ENCODE measurements at places on chromosomes 2 and 18.
A peak's percentile ranks its signal among the peaks of the same experiment; 100 is the strongest.

DNA sequence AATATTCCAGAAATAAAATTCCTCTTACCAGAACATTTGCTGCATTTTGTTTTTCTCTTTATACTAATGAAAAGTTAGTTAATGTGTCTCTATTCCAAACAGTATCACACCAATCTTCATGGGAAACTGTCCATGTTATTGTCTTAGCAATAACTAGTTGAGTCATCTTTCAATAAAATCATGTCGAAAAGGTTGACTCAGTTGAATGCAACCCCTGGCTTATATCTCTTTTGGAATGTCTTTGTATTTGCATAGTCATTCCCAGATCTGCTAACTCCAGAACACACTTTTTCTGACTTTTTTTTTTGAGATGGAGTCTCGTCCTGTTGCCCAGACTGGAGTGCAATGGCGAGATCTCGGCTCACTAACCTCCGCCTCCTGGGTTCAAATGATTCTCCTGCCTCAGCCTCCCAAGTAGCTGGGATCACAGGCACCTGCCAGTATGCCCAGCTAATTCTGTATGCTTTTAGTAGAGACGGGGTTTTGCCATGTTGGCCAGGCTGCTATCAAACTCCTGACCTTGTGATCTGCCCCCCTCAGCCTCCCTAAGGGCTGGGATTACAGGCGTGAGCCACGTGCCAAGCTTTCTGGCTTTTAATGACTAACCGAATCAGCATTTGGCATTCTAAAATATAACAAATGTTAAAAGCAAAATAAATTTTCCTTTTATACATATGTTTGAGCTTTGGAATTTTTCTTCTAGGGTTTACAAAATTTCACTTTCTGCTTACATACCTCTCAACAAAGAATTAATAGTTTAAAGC is 133.2 kb upstream of the GULP1 start:
- no peak for DNase-seq

GRCh38 chr2:177275040-177275742 is 10.7 kb upstream of the NFE2L2 start:
- no peak for DNase-seq

- DNase-seq = peak; percentile 8
Observed at GRCh38 chr2:212537726-212538304, 787 bp downstream of the ERBB4 start.

- DNase-seq = peak; percentile 43
Observed at GRCh38 chr18:32048507-32049091, 30.0 kb downstream of the RNF125 start.

DNA sequence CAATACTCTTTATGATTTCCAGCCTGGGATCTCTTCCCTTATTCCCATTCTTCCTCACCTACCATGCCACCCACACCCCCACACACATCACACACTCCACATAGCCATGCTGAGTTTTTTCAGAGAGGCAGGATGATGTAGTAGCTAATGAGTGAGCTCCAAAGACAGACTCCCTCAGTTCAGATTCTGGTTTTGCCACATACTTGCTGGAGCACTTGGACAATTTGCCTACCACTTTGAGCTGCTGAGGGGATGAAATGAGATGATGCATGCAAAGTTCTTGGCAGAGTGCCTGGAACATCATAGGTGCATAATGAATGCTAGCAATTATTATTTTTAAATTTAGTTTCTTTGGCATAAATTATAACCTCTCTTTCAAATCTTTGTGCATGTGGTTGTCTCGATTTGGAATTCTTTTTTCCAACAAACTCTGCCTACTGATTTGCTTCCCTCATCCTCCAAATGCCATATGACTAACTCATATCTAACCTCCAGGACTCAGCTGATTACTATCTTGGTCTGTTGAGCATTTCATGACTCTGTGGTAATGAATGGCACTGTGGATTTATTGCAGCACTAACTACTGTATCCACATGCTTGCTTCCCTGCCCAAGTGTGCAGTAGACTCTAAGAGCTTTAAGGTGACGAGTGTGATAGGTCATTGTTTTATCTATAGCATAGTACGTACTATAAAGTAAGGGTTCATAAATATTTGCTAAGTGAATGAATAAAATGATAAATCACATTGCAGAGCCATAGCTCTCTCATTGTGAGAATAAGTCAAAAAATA is 99.1 kb downstream of the TACR1 start:
- DNase-seq = peak; percentile 74

DNA sequence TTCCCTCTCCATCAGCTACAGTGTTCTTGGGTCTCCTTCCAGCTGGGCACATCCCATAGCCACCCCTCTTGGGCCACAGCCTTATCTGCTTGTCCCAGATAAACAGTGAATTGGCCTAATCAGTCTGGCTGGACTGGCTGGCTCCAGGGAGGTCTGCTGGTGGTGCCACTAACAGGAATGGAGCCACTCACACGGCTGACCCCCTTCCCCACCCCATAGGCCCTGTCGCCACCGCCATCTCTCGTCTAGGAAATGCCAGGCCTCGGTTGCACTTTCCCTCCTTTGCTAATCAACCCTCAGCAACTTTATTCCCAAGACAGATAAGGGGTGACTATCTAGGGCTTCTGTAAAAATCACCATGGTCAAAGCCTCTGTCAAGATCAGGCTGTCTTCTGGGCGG is 23.0 kb upstream of the TNP1 start:
- no peak for DNase-seq

DNA sequence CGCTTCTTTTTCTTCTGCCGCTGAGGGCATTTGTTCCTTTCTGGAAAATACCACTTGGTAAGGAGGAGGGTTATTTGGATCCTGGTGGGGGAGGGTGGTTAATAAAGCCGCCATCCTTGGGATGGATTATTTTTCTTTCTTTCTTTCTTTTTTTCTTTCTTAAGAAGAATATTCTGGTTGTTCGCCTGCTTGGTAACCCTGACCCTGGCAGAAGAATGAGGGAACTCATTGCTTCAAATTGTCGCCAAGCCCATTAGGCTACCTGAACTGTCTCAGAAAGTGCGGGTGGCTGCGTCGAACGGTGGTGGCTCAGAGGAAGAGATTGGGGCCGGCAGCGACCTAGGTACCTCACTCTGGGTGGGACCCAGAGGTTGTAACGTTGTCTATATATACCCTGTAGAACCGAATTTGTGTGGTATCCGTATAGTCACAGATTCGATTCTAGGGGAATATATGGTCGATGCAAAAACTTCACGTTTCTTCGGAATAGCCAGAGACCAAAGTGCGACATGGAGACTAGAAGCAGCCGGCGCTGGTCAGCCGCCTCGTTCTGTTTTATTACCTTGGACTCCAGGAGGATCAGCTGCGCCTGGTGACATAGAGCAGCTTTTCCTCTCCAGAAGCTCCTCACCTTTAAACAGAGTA is 1.3 kb upstream of the HOXD4 start:
- DNase-seq = no peak

Data from myocyte (in vitro differentiated cells).